Hematopoietic multipotent progenitor cell treated with erythropoietin and hydrocortisone succinate and interleukin-3 and kit ligand, for 17 days (in vitro differentiated cells): ENCODE measurements at places on chromosomes 3 and 15.

DNA sequence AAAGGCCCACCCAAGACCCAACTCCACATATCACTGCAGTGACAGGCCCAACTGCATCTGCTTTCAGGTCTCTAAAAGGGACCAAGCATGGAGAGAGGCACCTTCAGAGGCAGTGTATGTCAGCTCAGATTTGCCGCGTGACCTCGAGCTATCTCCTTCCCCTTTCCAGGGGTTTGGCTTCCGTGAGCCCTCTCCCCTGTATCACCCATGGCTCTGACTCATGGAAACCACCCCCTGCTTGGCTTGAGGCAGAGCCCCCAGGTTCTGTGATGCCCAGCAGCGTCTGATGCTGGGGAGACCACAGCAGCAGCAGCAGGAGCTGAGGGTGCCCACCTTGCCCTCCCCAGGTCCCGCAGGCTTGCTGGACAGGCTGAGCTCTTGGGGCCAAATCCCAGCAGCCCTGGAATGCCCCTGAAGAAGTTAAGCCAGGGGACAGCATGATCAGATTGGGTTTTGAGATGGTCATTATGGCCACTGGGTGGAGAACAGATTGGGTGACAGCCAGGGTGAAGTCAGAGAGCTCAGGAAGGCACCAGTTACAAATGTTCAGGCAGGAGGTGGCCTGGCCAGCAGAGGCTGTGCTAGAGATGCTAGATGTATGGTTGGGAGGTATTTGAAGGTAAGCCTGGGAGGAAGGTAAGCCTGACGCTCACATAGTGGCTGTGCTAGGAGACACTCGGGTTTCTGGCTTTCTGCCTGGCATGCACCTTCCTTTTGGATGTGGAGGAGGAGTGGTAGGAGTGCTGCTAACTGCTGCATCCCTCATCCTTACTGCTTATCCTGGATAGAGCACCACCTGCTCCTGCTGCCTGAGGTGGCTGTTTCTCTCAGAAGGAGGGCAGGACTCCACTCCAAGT lies 42.9 kb downstream of the FGD5 start:
- no peak for DNase-seq

DNA sequence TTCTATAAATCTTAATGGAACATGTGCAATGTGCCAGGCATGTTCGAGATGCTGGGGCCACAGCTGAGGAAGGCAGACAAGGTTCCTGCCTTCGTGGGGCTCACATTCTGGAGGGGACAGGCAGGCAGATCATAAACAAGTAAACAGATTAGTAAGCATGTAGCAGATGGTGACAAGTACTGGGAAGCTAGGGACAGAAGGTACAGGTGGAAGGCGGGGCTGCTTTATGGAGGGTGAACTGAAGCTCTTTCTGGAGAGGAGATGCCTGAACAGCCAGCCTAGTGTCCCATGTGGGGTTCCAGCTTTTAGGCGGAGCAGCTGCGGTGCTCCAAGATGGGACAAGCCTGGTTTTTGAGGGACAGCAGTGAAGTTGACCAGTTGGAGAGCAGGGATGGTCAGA lies 74.7 kb upstream of the SNRK start:
- DNase-seq, result no peak

DNA sequence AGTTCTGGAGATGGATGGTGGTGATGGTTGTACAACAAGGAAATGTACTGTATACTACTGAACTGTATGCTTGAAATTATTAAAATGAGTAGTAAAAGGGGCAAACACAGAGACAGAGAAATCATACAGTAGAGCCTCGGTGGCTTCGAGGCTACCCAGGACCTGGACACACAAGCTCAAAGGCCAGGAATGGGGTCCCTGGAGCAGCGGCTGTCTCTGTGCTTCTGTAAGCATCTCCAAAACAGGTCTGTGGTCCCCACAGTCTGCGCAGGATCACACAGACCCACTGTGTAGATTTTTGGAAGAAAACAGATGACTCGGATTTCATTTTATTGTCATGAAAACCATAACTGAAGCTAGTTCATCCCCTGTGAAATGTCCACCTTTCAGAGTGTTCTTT lies 39.7 kb downstream of the PGPEP1L start:
- DNase-seq, result no peak

- no peak for DNase-seq
Measured at GRCh38 chr3:24191801-24192403, 246.8 kb downstream of the NR1D2 start.

DNA sequence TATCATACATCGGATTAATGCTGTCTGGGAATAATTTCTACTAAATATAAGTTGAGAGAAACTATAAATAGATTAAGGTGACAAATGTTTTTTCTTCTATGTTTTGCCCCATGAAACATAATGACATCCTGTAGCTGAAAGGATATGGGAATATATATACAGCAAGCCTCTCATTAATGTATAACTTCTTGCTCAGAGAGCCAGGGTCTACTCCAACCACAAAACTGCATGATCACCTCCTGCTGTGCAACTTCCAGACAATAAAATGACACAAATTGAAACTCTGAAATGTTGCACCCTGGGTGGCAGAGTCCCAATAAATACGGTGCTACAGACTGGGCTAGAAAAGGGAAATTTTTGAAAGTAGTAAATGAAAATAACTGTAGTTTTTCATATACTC lies 571.9 kb upstream of the CBLB start:
- no peak for DNase-seq
